ENCODE measurements at places on chromosomes 1 and 21.

GRCh38 chr1:76871355-76871974, 4.2 kb downstream of the ST6GALNAC5 start:
- no peak for DNase-seq

DNA sequence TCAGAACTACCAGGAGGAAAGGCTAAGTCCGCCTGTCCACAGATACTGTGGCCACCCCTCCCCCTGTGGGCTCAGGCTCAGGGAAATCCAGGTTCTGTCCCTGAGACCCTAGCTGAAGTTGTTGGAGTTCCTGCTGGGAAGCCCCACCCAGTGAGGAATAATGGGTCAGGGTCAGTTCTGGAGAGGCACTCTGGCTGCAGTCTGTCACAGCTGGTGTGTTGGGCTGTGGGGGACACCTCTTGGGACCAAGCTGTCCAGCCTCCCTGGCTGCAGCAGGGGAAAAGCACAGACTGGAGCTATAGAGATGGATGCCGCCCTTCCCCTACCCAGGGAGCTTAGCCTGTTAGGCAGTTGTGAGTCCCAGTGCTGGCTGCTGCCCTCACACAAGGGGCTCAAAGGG, 65.1 kb upstream of the RGS21 start:
- no peak for DNase-seq

- DNase-seq: no peak
These were observed 120.2 kb upstream of the KCNE2 start for GRCh38 chr21:34243562-34243961.

- DNase-seq: no peak
These were observed 165.3 kb downstream of the COL24A1 start for GRCh38 chr1:85991261-85991660.

GRCh38 chr1:21871943-21872342, 59.9 kb downstream of the LDLRAD2 start:
- no peak for DNase-seq

- DNase-seq: no peak
These were observed 222.0 kb downstream of the TRABD2B start for GRCh38 chr1:47774986-47775834.

- DNase-seq: no peak
These were observed 25.3 kb upstream of the FAAH start for GRCh38 chr1:46368791-46369190.

GRCh38 chr1:39632682-39633417, 6.6 kb downstream of the HEYL start:
- no peak for DNase-seq

- DNase-seq: no peak
These were observed 27.0 kb downstream of the NAV1 start for GRCh38 chr1:201565771-201566528.

DNA sequence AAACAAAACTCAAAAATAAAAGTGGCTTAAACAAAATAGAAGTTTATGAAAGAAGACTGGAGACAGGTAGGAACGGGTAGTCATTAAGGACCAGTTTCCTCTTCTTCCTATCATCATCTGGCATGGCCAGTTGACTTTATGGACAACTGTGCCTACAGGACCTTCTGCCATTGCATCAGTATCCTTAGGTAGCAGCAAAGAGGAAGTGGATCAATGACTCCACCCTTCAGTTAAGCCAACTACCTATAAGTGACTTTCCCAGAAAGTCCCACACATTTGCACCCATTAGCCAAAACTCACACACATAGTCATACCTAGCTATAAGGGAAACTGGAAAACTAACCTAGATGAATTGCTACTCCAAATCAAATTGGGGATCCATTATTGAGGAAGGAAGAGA, 51.7 kb downstream of the RASAL2 start:
- DNase-seq: no peak

DNA sequence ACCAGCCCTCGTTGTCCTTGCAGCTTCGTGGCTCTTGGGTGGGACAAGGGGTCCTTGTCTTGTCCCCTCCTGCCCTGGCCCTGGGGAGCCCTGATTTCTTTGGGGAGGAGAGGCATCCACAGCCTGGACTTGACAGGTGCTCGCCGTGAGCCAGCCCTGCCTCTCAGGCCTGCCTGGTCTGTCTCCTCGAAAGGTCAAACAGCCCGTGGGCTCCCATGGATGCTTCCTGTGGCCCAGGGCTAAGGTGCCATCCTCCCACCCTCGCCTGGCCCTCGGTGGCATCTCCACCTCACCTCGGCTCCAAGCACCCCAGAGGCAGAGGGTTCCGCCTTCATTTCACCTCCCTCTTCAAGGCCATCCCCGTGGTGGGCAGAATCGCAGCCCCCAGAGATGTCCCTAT, 9.0 kb downstream of the LRRC3 start:
- no peak for DNase-seq

GRCh38 chr21:14926186-14926585, 138.6 kb downstream of the NRIP1 start:
- DNase-seq: no peak

GRCh38 chr1:23524163-23524562, 6.9 kb downstream of the E2F2 start:
- no peak for DNase-seq

GRCh38 chr1:201356701-201357100, 20.8 kb downstream of the TNNT2 start:
- no peak for DNase-seq

DNA sequence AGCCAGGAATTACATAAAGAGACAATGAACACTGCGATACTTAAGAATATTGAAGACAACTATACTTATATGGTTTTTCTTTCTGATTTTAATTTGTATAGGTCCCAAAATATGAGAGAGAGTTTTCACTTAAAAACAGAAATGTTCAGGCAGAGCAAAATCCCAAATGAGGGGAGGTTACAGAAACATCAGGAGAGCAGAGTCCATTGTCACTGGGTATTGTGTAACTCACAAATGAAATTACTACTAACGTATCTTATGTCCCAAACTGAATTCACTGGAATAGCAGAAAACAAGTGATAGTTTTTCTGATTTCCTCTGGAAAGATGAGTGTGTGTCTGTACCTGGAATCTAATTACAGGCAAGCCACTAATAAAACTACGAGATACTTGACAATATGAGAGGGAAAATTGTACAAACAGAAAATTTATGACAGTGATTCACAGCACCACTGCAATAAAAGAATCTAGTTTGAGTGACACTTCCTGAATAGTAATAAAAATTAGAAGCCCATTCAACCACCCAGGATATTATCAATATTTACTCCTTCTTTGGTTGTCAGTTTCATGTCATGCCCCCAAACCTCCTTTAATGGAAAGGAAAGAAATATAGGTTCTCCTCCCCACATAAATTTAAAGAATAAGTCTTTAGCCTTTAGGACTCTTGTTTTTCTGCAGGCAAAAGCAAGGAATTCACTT, 522.6 kb downstream of the ADGRL2 start:
- no peak for DNase-seq

GRCh38 chr1:232620356-232620969, 9.5 kb downstream of the SIPA1L2 start:
- DNase-seq: no peak

GRCh38 chr21:40331804-40332203, 464.6 kb downstream of the PCP4 start:
- DNase-seq: no peak

- DNase-seq: no peak
These were observed 75.2 kb upstream of the NGF start for GRCh38 chr1:115413208-115413607.

- no peak for DNase-seq
These were observed 8.9 kb downstream of the MAP1LC3C start for GRCh38 chr1:241990040-241990439.

DNA sequence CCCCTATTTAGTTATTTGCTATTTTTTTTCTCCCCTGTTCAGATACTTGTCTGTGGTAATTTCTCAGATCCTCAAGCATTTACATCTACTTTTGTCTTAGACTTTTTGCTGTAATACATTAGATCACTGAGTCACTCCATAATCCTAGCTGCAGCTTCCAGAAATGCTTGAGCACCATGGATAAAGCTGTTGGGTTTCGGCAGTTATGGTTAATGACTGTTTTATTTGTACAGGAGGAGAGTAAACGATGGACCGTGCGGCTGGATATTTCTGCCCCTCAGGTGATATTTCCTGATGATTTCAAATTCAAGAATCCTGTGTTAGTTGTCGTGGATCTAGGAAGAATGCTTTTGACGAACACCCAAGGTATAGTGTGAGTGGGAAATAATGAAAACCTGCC, 42.9 kb downstream of the VPS13D start:
- no peak for DNase-seq

- DNase-seq: peak; percentile 74
These were observed 12.3 kb downstream of the IFI6 start for GRCh38 chr1:27659497-27660299.

- DNase-seq: no peak
These were observed 77.3 kb upstream of the AKT3 start for GRCh38 chr1:243927381-243927780.

GRCh38 chr1:108703939-108704338, 8.8 kb upstream of the FNDC7 start:
- no peak for DNase-seq

- DNase-seq: no peak
These were observed 19.8 kb upstream of the PTP4A2 start for GRCh38 chr1:31957701-31958674.

GRCh38 chr1:243596431-243597062, 253.5 kb downstream of the AKT3 start:
- no peak for DNase-seq

- no peak for DNase-seq
These were observed 86.9 kb downstream of the GRIK3 start for GRCh38 chr1:36947384-36947783.

DNA sequence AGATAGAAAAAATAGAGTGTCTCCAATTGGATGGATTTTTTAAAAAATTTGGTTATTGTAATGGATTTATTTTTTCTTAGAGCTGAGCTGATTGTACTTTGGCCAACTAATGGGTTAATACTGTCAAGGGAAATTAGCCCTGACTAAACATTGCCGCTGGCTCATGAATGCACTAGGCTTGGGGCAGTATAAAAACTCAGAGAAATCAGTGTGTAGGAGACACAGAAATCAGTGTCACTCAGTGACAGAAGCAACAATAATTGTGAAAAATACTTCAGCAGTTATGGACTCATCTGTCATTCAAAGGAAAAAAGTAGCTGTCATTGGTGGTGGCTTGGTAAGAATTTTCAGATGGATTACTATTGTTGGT, at the start of gene KMO:
TSS of gene KMO (plus strand) at position 217 of the 370 bp plus-strand sequence. CDS start at position 284, 67 bp downstream.
- DNase-seq: no peak

GRCh38 chr1:229710746-229711145, 84.7 kb downstream of the URB2 start:
- DNase-seq: no peak

- DNase-seq: no peak
These were observed 237.1 kb downstream of the SLC45A1 start for GRCh38 chr1:8554956-8555534.

GRCh38 chr1:30697571-30698376, 25.6 kb downstream of the MATN1 start:
- no peak for DNase-seq

DNA sequence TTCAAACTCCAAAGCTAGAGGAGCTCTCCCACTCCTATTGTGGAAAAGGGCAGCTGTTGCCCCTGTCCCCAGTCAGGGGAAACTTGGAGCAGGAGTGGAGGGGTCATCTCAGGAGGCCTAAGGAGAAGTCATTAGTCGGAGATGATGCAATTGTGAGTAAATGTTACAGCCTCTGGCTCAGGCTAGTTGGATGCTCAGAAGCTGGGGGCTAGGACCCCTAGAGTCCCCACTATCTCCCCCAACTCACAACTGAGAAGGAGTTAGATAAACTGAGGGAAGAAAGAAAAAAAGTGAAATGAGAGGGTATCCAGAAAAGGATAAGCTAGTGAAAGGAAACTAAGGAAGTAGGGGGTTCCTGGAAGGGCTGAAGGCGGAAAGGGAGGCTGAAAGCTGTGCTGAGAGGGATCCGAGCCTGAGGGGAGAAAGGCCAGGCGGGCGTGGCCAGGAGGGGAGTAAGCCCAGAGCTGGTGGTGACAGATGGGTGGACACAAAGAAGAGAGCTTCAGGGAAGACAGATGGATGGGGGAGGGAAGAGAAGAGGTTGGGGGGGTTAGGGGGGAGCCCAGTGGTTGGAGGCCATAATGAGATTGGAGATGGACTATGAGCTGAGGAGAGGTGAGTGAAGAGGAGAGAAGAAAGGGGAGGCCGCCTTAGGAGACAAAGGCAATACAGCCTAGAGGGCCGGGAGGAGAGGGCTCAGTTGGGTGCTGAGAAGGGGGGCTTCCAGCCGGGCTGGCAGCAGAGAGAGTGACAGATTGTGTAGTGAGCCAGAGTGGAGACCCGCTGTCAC, 4.5 kb upstream of the NHLH1 start:
- no peak for DNase-seq

GRCh38 chr1:64493831-64494230, 23.9 kb downstream of the CACHD1 start:
- DNase-seq: no peak

DNA sequence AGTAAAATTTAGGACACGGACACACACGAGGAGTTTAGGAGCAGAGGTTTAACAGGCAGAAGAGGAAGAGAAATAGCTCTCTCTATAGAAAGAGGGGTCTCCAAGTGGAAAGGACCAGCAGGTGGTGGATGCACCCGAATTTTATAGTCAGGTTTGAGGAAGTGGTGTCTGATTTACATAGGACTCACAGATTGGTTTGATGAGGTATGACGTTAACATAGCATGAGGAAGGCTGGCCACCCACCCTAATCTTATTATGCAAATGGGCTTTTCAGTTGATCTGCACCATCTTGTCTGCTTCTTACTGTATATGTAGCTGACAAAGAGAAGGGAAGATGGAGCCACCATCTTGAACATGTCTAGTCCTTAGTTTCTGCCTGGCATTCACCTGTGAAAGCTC, 52.5 kb upstream of the RGS2 start:
- no peak for DNase-seq

DNA sequence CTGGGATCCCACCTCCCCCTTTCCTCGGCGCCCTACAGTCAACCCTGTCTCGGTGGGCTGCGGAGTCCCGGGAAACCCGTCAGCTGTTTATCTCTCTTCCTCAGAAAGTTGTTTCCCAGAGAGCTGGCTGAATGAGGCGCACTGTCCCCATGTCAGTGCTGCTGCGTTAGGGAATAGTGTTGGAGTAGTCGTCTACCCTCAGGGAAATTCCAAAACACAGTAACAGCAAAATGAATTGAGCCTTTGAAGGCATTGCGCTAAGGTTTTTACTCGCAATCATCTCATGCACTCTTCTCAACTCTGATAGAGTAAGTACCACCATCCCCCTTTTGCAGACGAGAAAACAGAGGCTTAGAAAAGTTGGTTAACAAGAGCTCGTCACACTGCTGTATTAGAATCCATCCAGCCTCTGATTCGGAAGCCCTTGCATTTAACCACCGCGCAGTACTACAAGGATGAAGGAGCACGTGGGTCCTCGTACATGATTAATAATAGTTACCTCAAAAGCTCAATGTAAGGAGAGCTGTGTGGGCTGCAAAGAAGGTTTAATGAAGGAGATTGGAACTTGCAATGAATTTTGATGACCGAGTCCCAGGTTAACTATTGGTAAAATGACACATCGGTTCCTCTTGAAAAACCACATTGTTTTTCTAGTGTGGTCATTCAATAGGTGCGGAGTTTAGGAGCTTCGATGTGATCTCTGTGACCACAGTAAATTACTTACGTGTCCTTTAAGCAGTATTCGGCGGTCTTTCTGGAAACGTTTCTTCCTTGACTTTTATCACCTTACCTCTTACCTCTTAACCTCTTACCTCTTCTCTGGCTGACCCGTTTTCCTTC, 788 bp upstream of the EDEM3 start:
- DNase-seq: no peak
